CD4-positive, alpha-beta T cell treated with Interleukin-15 for 4 hours (primary cell): ENCODE measurements at places on chromosomes 2 and 18.

DNA sequence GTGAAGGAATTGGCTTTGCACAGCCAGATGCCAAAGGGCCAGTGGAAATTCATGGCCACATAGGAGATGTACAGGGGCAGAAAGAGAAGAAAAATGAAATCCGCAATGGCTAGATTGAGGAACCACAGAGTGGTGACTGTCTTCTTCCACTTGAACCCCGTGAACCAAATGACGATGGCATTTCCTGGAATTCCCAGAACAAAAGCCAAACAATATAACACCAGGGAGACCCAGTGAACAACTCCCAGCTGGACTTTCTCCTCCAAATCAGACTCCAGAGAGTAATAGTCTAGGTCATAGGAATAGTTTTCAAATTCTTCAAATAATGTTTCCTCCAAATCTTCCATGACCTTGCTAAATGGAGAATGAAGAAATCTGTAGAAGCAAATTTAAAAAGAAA, 17.2 kb downstream of the EEF1B2 start:
- DNase-seq: no peak

GRCh38 chr2:46157072-46157965, 139.9 kb upstream of the EPAS1 start:
- no peak for DNase-seq

DNA sequence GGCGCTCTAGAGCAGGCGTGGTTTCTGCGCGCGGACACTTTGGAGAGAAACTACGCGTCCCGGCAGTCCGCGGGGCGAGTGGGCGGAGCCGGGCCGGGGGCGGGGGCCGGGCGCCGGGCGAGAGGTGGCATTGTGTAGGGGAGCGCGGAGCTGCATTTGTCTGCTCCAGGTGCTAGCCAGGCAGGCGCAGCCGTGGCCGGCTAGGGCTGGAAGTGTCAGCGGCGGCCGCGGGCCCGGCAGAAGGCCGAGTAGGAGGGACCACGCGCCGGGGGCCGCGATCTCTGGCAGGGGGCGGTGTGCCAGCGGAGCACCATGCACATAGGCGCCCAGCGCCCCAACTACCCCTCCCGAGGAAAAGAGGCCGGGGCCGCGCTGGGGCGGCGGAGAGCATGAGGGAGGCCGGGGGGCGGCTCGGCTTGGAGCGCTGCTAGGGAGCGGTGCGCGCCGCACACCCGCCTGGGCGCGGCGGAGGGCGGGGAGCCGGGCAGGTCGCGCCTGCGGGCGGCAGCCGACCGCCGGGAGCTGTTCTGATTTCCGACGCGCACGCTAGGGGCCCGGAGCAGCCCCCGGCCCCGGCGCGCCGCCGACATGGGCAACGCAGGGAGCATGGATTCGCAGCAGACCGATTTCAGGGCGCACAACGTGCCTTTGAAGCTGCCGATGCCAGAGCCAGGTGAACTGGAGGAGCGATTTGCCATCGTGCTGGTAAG, at the start of gene FMNL2:
FMNL2 (plus strand) TSS at position 159 of the 710 bp plus-strand sequence.
- peak; percentile 3 for DNase-seq

- DNase-seq: no peak
Measured at GRCh38 chr2:19676770-19677169, 225.0 kb downstream of the TTC32 start.

GRCh38 chr2:8626572-8626971, 55.3 kb upstream of the ID2 start:
- DNase-seq: no peak

- no peak for DNase-seq
Measured at GRCh38 chr2:207035875-207036274, 96.6 kb downstream of the CPO start.

- DNase-seq: no peak
Measured at GRCh38 chr2:11495844-11496681, 30.1 kb upstream of the E2F6 start.

- DNase-seq: no peak
Measured at GRCh38 chr2:205403244-205403825, 279.0 kb upstream of the NRP2 start.

DNA sequence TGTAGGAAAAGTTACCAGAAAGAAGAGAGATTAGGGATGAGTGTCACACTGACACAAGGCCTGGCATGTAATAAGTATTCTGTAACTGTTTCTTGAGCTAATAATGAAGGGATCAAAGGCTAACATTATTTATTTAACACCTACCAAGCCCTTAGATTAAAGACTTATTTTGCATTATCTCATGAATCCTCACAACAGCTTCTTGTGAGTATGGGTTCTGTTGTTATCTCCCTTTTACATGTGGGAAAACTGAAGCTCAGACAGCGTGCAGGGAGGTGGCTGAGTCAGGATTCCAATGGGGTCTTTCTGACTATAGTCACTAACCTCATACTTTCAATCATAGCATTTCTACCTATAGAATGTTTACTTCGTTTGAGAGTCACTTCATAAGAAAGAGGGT, 79.0 kb upstream of the PROKR1 start:
- DNase-seq: no peak

GRCh38 chr2:239745386-239746227, 279.5 kb downstream of the NDUFA10 start:
- no peak for DNase-seq

DNA sequence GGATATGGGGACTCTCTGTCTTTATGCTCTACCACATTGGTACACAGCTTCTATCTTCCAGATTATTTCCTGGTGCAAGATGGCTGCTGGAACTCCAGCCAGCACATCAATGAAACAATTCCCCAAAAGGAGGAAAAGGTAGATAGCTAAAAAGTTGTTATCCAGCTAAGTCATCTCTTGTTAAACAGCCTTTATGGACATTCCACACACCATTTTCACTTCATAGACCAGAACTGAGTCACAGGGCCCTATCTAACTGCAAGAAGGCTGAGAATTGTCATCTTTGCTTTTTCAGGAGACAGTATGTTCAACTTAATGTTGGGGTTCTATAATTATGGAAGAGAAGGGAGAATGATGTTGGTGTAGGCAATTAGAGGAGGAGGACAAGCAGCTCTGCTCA, 133.3 kb upstream of the NOSTRIN start:
- no peak for DNase-seq

- no peak for DNase-seq
Measured at GRCh38 chr2:190497428-190497827, 37.1 kb downstream of the NEMP2 start.

GRCh38 chr18:10213526-10213925, 240.9 kb upstream of the APCDD1 start:
- DNase-seq: no peak

- no peak for DNase-seq
Measured at GRCh38 chr2:48885841-48886240, 130.3 kb upstream of the LHCGR start.

DNA sequence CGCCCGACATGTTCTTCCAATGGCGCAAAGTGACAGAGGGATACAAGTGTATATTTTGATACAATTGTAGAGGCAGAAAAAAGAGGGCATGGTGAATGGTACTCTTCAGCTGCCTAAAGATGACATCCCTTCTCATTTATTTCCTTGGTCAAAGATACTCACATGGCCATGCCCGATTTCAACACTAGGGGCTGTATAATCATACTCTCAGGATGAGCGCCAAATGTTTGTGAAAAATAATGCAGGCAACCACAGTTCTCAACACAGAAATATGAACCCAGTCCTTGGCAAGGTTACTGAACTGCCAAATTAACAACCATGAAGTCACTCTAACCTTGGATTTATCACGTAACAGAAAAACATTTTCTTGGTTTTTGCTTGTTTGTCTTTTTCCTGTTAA, 204.4 kb downstream of the CCDC102B start:
- no peak for DNase-seq

DNA sequence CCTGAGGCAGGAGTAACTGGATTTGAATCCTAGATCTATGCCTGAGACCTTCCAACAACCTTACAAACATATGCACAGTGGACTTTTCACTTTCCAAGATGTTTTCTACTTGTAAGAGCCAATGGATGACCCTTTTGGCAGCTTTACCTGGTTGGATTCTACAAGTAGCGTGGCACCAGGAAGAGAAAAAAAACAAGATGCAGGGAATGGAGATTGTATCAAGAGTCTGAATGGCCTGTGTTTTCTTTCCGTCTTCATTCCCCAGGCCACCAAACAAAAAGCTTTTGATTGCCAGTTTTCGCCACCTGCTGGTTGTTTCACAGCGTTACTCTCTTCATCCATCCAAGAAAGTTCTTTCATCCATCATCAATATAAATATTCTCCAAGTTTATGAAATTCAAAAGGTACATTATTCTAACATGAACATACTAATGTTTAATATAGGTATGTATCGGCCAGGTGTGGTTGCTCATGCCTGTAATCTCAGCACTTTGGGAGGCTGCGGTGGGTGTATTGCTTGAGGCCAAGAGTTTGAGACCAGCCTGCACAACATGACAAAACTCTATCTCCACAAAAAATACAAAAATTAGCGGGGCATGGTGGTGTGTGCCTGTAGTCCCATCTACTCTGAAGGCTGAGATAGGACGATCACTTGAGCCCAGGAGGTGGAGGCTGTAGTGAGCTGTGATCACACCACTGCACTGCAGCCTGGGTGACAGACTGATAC, 3.5 kb upstream of the BCL2 start:
- DNase-seq: peak; percentile 70
